ENCODE measurements at places on chromosomes 5 and 9.

- no peak for DNase-seq
These were observed 9.2 kb downstream of the DCANP1 start for GRCh38 chr5:135437796-135438560.

GRCh38 chr5:76277736-76278135 lies 125.3 kb upstream of the IQGAP2 start:
- no peak for DNase-seq

GRCh38 chr9:85541876-85542275 lies 199.9 kb downstream of the AGTPBP1 start:
- DNase-seq = no peak

GRCh38 chr5:67809589-67809988 lies 406.0 kb upstream of the PIK3R1 start:
- no peak for DNase-seq

DNA sequence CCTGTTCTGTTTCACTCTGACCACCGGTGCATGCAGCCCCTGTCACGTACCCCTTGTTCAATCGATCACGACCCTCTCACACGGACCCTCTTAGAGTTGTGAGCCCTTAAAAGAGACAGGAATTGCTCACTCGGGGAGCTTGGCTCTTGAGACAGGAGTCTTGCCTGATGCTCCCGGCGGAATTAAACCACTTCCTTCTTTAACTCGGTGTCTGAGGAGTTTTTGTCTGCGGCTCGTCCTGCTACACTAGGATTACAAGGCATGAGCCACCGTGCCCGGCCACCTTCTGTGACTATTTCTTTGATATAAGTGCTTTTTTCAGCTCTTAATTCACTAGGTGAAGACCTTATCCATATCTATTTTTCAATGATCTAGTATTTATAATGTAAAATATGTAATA lies 167.5 kb downstream of the TTC39B start:
- no peak for DNase-seq

- no peak for DNase-seq
These were observed 164.2 kb downstream of the SEMA6A start for GRCh38 chr5:116410336-116410890.

DNA sequence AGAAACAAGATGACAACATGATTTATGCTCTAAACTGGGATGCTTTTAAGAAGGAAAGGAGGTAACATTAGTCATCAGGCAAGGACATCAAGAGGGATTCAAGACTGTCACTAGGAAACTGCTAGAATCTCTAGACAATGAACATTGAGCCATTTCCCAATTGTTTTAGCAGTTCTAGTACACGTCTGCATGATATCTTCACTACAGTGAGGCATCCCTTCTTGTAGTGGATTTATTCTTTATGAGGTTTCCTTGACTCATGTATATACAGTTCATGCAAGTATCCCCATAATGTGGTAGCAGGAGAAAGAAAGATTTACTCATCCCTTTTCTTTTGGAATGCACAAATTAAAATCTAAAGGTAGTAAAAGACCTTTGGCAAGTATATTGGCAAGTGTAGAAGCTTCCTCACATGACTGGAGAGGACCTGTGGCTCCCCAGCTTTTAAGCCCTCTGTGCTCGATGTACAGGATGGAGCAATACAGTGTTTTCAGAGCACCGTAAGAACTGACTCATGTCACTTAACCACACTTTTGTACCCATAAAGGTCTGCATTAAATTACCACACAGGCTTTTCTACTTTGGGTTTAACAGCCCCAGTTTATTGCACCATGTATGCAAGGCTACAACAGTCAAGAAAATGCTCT lies 335.9 kb downstream of the SEMA5A start:
- DNase-seq = no peak

- DNase-seq = no peak
These were observed 167.3 kb upstream of the IRX1 start for GRCh38 chr5:3428334-3428733.

GRCh38 chr9:81374459-81375186 lies 314.7 kb downstream of the TLE1 start:
- no peak for DNase-seq

- DNase-seq = no peak
These were observed 179.8 kb upstream of the EDIL3 start for GRCh38 chr5:84564321-84565075.

- DNase-seq = no peak
These were observed 5.0 kb upstream of the HAVCR1 start for GRCh38 chr5:157063776-157064430.

DNA sequence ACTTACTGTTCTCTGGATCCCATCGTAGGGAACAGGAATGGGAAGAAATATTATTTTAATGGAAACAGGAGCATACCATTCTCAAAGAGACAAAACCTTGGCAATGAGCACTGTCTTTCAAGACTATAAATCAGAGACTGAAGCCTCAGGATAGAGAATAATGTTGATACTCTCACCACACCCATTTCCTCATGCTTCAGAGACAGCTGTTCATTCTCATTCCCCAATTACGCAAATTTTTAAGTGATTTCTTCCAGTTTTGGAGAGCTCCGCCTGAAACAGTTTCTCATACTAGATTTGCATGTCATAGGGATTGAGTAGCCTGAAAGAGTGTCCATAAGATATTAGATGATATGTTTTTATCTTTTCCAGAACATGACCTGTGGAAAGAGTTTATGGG lies 290.5 kb upstream of the RASA1 start:
- DNase-seq = no peak

GRCh38 chr5:141807732-141808131 lies 70.5 kb downstream of the PCDH1 start:
- DNase-seq = no peak

DNA sequence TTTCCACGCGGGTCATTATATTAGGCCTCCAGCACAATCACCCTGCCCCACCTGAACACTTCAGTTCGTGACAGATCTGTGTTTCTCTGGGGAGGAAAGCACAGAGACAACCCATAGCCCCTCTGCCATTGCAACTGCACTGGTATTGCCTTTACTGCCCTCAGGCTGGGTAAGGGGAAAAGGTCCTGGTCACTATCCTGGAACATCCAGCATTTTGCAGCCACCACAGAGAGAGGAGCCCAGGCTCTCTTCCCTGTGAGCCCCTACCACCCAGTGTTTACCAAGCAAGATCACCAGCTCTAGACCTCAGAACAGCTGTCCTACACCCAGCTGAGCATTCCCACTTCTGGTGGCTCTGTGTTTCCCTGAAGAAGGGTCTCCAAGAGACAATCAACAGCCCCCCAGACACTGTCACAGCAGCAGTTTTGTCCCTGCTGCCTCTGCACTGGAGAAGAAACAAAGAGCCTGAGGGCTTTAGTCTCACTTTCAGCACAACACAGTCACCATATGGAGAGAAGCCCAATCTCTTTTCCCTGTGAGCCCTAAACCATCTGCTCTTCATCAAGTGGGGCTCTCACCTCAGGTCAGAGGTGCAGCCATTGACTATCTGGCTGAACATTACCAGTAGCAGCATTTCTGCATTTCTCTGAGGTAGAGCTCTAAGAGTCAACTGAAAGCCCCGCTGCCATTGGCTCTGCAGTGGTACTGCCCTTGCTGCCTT lies 655.2 kb upstream of the FAM174A start:
- no peak for DNase-seq

DNA sequence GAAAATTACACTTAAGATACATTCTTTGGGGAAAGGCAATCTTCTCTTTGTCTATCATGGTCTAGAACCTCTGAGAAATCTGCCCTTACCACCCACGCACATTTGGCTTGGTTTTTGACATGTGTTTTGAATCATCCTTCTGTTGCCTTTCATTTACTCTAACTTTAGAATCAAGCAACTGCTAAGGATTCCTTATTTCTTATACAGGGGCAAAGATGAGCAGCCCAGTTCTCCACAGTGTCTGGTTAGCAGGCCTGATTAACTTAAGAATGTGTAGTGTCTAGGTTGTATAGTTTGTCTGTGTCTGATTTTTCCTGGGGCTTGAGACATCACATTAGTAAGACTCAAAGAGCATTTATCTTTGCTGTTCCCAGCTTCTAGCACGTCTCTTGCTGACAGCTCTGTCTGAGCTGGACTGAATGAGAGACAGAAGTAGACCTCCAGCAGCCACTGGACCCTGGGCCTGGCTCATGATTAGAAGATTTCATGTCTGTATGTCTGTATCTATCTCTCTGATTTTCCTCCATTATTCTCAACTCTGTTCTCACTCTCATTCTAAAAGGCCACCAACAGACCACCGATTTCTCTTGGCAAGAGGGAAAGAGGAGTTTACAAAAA lies 31.8 kb upstream of the PCA3 start:
- DNase-seq = no peak

DNA sequence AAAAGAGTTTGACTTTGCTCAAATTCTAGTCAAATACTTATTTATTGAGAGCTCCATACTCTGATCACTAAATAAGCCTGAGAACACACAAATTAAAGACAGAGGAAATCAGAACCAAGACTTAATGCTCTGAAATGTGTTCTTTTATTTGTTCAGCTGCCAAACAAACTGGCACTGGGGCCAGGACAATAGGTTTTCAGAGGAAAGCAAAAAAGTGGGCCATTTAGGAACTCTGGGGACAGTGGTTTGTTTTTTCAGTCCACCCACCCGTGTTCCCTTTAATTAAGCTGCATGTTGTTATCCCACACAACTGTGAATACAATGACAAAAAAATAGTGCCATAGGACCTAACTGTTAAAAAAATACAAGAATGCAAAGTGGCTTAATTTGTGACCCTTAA lies 95.4 kb upstream of the RETREG1 start:
- no peak for DNase-seq

GRCh38 chr9:5443850-5444249 lies 6.1 kb upstream of the PLGRKT start:
- DNase-seq = no peak

GRCh38 chr9:112489039-112489546 lies 2.5 kb downstream of the KIAA1958 start:
- DNase-seq = no peak

GRCh38 chr9:1980387-1980786 lies 34.8 kb upstream of the SMARCA2 start:
- no peak for DNase-seq

DNA sequence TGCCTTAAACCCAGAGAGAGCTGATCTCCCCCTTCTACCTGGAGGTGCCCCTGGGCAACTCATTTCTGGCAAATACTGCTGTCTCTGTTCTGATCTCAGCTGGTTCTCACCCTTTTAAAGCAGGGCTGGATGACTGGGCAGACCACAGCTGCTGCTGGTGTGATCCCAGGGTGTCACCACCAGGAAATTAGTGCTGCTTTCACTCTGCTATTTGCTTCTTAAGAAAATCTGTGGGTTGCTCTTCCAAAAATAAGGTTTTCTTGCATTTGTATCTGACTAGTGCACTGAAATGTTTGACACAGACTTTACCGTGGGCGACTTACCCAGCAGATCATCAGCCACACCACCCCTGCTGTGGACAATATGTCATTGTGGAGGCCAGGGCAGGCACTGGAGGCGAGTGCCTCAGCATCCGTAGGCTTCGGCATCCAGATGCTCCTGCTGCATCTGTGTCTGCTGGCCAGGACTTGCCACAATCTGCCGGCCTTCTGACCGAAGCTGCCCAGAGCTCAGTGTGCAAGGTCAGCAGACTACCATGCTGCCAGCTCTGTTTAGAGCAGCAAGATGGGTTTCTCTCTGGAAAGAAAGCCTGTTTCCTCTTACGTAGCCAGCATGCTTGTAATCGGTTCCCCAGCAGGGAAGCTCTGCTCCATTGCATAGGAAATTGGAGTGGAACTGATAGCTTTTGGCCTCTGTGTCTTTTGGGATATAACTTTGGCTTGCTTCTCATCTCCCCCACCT lies 13.6 kb downstream of the ARHGAP26 start:
- DNase-seq = no peak

DNA sequence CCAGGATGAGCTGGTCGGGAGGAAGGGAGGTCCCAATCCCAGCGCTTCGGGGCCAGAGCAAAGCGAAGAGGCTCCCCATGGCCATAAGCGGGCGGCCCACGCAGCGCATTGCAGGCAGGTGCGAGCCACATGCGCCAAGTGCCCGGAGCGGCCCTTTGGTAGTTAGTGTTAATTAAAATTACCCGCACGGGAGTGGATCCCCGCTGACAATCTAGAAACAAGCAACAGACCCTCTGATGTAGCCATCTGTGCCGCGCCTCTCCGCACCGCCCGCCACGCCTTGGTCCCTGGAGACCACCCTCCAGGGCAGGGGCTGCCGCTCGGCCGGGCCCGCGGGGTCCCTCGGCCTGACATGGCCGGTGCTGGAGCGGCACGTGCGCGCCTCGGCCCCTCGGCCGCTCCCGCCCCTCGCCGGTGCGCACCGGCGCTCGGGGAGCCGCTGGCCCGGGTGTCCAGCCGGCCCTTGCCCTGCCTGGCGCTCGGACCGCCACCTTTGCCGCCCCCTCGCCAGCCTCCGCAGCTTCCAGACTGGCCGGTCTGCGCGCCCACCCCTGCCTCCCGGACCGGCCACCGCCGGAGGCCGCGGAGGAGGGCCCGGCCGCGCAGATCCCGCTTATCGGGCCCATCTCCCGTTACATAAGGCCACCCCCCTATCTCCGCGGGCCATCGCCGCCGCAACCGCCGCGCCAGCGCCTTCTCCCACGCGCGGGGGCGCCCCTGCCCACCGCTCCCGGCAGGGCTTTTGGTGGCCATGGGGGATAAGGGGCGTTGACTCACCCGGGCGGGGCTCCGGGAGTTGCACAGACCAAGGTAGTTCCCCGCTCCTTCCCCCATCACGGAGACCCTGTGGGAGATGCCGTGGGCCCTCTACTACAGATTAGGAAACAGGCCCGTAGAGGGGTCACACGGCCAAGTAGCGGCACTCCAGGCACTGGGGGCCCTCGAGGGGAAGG lies 1.9 kb upstream of the IL13 start:
- no peak for DNase-seq

DNA sequence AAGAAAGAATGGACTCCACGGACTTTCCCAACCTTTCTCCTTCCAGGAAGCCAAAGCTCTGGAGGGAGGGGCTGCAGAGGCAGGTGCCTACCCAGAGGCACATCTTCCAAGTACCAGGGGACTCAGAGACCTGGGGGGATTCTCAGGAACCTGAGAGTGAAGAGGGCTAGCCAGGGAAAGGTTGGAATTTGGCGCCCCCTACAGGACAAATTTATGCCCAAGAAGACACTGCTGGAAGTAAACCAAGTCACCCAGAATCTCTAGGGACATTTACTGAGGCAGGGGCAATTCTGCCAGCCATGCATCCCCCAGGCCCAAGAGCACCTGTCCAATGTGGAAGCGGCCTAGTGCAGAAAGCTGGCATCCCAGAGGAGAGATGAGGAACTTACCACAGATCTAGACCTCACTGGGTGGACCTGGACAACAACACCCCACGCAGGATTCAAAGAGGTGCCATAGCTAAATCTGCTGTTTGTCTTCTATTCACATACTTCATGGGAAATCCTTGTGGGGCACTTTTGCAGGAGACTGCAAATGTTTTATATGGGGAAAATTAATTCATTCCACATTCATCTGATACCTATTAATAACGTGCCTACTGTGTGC lies 25.9 kb upstream of the IDNK start:
- no peak for DNase-seq

DNA sequence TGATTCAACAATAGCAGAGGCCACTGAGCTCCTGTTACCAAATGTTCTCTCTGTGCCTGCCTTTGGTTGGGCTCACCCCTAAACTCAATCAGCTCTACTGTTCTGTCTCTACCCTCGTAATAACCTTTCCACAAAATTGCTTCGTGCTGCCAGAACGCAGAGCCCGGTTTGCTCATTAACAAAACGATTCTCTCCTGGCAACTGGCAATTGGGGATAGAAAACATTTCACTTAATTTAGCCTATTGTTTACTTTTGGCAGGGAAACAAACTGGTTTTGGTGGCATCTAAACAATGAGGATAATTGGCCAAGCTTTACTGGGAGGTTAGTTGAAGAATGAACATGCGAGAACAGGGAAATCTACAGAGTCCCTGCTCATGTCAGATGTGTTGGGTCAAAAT lies 56.6 kb downstream of the SLC28A3 start:
- no peak for DNase-seq

GRCh38 chr5:159182691-159183090 lies 26.7 kb downstream of the RNF145 start:
- DNase-seq = no peak

Measured in central memory CD4-positive, alpha-beta T cell (primary cell).